Memory B cell (primary cell): ENCODE measurements at places on chromosomes 12 and 14.

- H3K4me3 ChIP-seq, result no peak overlapping the region
- H3K27ac ChIP-seq, result no peak overlapping the region
- H3K27me3 ChIP-seq, result peaks cover 7% of the 10 kb centered on the region
- peaks cover 26% of the 10 kb centered on the region for H3K4me1 ChIP-seq
- no peak for DNase-seq
These were observed 60.6 kb downstream of the SPRING1 start for GRCh38 chr12:116677202-116677661.

GRCh38 chr14:22434030-22434429 is 155.0 kb downstream of the DAD1 start:
- H3K4me1 ChIP-seq, result peaks cover 17% of the 10 kb centered on the region
- no peaks in the 10 kb centered on the region for H3K36me3 ChIP-seq
- DNase-seq, result no peak
- H3K27ac ChIP-seq, result no peak overlapping the region
- peaks cover 8% of the 10 kb centered on the region for H3K27me3 ChIP-seq

GRCh38 chr12:108175310-108175709 is 46.2 kb downstream of the WSCD2 start:
- peaks cover 3% of the 10 kb centered on the region for H3K36me3 ChIP-seq
- H3K4me3 ChIP-seq, result no peak overlapping the region
- H3K27ac ChIP-seq, result no peak overlapping the region
- DNase-seq, result no peak

- H3K4me3 ChIP-seq, result no peak overlapping the region
- no peak for DNase-seq
- no peaks in the 10 kb centered on the region for H3K36me3 ChIP-seq
- H3K4me1 ChIP-seq, result no peaks in the 10 kb centered on the region
These were observed 229.3 kb upstream of the LHX5 start for GRCh38 chr12:113700943-113701342.

- H3K27ac ChIP-seq, result no peak overlapping the region
- H3K36me3 ChIP-seq, result peaks cover 13% of the 10 kb centered on the region
- DNase-seq, result no peak
- H3K4me3 ChIP-seq, result no peak overlapping the region
- H3K27me3 ChIP-seq, result no peaks in the 10 kb centered on the region
These were observed 50.1 kb downstream of the CRADD start for GRCh38 chr12:93727195-93727811.

- H3K36me3 ChIP-seq, result no peaks in the 10 kb centered on the region
- no peak for DNase-seq
- peaks cover 2% of the 10 kb centered on the region for H3K27me3 ChIP-seq
These were observed 19.6 kb upstream of the HDAC7 start for GRCh38 chr12:47839214-47839876.

DNA sequence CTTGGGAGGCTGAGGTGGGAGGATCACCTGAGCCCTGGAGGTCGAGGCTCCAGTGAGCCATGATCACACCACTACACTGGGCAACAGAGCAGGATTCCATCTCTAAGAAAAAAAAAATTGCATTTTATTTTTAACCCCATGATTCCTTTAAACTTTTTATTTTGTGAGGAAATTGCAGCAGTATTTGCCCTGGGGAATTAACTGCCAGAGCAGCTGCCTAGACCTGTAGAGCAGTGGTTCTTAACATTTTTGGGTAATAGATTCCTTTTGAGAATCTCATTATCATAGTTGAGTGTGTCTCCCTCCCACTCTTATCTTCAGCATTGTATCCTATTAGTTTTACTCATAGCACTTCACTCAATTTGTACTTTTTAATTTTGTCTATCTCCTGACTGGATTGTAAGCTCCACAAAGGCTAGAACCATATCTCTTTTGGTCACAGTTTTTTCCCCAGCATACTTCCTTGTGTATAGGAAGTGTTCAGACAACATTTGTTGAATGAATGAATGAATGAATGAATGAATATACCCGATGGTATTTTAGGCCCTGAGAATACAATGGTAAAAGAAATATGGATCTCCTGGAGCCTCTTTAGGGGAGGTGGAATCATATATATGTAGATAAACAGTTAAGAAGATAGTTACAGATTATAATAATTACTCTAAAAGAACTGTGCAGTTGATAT is 40.6 kb downstream of the BRMS1L start:
- no peak overlapping the region for H3K27ac ChIP-seq
- no peak overlapping the region for H3K4me3 ChIP-seq
- H3K4me1 ChIP-seq, result no peaks in the 10 kb centered on the region
- H3K27me3 ChIP-seq, result no peaks in the 10 kb centered on the region
- peaks cover 32% of the 10 kb centered on the region for H3K36me3 ChIP-seq

DNA sequence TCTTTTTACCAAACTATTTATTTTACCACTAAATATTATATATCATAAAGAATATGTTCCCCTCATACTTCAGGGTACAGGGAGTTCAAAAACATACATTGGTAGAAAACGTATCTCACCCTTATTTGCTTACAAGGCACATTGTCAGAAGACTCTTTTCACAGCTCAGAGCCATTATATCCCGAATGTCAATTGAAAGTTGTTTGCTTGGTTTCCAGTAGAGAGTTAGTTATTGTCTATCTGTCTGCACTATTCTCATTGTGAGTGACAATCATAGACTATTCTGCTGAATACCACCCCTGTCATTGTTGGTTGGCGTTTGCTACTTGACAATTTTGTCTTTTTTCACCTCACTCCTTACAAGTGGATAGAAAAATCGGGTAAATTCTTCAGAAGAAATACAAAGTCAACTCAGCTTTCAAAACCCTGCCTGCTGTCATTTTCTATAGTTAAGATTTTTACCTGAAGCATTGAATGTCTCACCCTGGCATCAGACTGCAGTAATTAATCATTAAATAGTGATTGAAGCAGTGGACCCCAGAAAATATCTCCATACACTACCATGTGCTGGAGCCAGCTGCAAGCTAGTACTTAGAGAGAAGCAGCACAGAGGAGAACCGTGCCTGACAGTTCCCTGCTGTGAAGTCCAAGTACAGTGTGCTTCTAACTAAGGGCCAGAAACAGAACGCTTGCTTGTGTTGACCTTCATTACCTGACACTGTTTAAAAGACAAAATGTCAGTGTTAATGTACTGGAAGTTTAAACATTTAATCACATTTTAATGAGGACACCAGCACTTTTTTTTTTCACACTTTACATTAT is 510.6 kb downstream of the RERGL start:
- H3K27me3 ChIP-seq, result no peaks in the 10 kb centered on the region
- DNase-seq, result no peak
- no peak overlapping the region for H3K4me3 ChIP-seq

DNA sequence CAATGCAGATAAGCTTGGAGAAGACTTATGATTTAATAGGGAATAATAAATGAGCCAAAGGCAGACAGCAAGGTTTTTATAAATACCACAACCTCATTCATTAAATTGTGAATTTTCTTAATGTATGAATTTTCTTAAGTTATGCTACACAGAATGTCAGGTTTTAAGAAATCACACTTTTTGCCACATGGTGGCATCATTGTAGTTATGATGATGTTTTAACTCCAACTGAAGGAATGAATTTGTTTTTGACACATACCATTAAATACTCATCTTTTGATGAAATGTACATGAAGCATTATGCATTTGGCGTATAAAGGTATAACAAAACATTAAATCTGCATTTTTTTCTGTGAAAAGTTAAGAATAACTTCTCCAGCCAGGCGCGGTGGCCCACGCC is 524.1 kb upstream of the FBXO33 start:
- H3K27me3 ChIP-seq, result peaks cover 2% of the 10 kb centered on the region
- no peak overlapping the region for H3K27ac ChIP-seq
- DNase-seq, result no peak
- H3K4me1 ChIP-seq, result no peaks in the 10 kb centered on the region

- no peak overlapping the region for H3K27ac ChIP-seq
- H3K27me3 ChIP-seq, result peaks cover 10% of the 10 kb centered on the region
- no peaks in the 10 kb centered on the region for H3K36me3 ChIP-seq
- H3K4me3 ChIP-seq, result no peak overlapping the region
These were observed 419.7 kb downstream of the ATP23 start for GRCh38 chr12:58361056-58361455.
